ENCODE measurements at places on chromosomes 6 and 20.

GRCh38 chr6:124432620-124433019, 529.6 kb upstream of the RNF217 start:
- DNase-seq = no peak

DNA sequence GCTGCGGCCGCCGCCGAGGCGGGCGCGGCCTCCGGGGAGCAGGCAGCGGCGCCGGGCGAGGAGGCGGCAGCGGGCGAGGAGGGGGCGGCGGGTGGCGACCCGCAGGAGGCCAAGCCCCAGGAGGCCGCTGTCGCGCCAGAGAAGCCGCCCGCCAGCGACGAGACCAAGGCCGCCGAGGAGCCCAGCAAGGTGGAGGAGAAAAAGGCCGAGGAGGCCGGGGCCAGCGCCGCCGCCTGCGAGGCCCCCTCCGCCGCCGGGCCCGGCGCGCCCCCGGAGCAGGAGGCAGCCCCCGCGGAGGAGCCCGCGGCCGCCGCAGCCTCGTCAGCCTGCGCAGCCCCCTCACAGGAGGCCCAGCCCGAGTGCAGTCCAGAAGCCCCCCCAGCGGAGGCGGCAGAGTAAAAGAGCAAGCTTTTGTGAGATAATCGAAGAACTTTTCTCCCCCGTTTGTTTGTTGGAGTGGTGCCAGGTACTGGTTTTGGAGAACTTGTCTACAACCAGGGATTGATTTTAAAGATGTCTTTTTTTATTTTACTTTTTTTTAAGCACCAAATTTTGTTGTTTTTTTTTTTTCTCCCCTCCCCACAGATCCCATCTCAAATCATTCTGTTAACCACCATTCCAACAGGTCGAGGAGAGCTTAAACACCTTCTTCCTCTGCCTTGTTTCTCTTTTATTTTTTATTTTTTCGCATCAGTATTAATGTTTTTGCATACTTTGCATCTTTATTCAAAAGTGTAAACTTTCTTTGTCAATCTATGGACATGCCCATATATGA, 3.2 kb downstream of the MARCKS start:
- DNase-seq = no peak

DNA sequence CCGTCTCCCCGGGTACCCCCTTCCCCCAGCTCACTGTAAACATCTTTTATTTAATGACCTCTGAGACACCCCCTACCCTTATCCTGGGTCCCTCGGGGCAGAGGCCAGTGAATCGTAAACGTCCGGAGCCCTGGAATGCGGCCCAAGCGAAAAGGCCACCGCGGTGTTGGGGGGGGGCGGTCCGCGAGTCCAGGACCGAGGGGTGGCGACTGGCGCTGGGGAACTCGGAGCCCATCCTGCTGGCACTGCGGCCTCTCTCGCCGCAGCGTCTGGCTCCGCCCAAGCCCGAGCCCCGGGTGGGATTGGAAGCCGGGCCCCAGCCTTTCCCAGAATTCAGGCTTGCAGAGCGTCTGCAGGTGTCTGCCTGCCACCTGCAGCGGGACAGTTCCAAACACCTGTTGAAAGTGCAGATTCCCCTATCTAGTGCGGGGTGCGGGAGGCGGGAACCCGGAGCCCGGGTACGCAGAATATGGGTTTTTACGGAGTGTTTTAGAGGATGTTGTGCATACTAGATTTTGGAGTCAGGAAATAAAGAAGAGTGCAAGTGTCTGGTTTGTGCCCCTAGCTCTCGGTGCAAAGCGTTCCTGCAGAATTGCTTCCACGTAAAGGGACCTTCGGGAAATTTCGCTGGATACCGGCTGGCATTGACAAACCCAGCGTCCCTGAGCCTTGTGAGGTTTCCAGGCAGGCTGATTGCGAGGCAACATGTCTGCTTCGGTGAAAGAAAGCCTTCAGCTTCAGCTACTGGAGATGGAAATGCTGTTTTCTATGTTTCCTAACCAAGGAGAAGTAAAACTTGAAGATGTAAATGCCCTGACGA, 800 bp downstream of the RWDD2A start:
- peak; percentile 54 for DNase-seq

DNA sequence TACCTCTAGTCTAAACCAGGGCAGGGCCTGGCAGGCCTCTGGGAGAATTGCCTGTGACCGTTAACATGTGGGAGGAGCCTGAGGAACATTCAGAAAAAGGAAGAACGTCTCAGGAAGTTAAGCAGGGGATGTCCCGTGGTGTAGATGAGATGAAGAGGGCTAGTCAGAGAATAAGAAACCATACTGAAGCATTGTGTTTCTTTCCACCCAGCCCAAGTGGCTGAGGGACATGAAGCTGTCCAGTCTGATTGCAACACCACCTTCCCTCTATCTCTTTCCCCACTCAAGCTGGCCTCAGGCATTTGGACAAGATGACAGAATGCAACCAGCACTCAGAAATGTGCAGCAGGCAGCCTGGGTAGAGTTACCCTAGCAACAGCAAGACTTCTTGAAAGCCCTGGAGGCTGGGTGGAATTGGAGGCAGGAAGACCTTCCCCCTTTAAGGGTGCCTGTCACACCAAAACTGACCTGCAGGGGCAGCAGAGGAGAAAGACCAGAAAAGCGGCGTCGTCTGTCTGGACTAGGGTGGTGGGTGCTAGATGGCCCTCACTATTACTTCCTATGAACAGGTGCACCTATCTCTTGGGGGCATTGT, 186.1 kb downstream of the UNC5CL start:
- DNase-seq = no peak

DNA sequence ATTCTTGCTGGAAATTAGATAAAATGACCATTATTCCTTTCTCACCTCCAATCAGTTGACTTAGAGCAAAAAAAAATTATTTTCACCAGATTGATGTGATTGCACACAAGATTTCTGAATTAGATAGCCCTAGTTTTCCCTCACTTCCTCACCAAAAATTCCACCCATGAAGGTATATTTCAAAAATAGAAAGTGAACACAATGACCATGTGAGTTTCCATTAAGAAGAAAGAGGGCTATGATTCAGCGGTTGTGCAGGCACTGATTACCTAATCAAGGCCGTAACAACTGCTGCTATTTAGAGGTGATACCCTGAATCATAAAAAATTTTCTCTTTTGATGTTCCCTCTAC, 19.5 kb upstream of the RALGAPA2 start:
- no peak for DNase-seq

- DNase-seq = no peak
Measured at GRCh38 chr6:43773050-43773979, 3.3 kb downstream of the VEGFA start.

DNA sequence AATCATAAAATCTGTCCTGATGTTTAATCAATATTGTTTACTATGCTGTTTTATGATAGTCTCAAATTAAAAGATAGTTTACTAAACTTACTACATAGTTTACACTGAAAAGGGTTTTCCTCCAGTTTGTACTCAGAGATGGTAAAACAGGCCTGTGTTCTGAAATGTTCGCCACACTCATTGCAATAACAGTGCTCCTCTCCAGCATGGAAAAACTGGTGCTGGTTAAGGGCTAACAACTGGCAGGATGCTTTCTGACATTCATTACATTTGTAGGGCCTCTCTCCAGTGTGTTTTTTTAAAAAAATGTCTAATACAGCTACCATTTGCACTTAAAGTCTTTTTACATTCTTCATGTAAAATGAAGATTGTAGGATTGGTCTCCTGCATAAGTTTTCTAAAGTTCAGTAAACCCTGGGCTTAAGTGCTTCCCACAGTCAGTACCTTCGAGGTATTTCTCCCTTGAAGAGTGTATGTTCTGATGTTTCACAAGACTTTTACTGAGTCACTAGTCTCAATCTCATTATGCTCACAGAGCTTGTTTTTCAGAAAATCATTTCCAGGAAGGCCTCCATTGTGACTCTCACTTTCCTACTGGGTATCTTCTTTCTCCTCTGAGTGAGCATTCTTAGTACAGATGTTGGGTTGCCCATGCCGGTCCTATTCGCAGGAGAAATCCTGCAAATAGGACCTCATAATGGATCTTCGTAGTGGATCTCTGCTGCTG, 8.7 kb upstream of the ZSCAN12 start:
- DNase-seq = no peak

DNA sequence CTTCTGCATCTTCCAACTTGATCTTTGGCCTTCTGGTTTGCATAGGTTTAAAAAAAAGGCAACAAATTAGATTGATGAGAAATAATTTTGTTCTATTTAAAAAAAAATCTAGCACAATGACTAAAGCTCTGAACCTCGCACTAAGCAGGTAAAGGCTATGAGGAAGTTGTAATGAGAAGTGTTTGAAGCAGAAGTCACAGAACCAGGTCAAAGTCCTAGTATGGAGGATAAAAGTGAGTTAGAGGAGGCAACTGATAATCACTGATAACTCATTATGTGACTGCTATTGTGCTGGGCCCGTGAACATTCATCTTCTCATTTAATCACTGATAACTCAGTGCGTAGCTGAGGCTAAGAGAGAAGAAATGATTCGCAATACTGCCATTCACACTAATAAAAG, 46.1 kb upstream of the GFRAL start:
- no peak for DNase-seq

GRCh38 chr6:43800746-43801494, 30.9 kb downstream of the VEGFA start:
- no peak for DNase-seq

DNA sequence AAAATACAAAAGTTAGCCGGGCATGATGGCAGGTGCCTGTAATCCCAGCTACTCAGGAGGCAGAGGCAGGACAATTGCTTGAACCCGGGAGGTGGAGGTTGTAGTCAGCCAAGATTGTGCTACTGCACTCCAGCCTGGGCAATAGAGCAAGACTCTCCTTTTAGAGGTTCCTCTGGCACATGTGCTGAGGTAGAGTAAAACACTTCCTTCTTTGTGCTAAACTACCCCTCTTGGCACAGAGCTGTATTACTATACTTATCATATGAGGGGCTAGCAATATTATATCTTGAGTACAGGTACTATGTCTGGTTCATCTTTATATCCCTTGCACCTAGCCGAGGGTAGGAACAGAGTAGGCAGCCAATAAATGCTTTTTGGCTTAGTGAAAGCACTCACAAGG, 40.2 kb upstream of the SAMHD1 start:
- DNase-seq = no peak

DNA sequence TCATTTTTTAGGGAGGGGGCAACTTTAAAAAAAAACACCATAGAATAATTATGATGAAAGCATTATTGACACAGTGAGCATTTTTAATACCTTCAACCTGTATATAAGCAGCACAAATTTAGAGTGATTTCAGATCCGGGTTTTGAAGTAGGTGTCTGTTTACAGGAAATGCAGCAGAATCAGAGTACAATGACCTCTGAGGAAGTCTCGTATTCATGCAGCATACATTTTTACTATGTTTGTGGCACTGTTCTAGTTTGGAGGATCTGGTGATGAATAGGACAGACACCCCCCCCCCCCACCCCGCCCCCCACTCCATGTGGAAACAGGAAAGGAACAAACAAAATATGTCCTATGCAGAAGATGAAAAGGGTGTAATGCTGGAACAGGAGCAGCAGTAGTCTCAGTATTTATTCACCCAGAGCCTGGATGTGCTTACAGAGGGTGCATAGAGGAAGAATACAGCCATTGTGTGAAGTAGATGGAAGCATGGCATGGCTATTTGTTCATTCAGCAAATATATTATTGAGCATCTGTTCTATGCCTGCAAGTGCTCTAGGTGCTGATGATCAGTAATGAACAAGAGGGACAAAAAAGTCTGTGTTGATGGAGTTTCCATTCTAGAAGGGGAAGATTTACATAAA, 19.7 kb downstream of the VAPB start:
- DNase-seq = peak; percentile 19

GRCh38 chr6:128569732-128570679, 49.6 kb upstream of the PTPRK start:
- no peak for DNase-seq

DNA sequence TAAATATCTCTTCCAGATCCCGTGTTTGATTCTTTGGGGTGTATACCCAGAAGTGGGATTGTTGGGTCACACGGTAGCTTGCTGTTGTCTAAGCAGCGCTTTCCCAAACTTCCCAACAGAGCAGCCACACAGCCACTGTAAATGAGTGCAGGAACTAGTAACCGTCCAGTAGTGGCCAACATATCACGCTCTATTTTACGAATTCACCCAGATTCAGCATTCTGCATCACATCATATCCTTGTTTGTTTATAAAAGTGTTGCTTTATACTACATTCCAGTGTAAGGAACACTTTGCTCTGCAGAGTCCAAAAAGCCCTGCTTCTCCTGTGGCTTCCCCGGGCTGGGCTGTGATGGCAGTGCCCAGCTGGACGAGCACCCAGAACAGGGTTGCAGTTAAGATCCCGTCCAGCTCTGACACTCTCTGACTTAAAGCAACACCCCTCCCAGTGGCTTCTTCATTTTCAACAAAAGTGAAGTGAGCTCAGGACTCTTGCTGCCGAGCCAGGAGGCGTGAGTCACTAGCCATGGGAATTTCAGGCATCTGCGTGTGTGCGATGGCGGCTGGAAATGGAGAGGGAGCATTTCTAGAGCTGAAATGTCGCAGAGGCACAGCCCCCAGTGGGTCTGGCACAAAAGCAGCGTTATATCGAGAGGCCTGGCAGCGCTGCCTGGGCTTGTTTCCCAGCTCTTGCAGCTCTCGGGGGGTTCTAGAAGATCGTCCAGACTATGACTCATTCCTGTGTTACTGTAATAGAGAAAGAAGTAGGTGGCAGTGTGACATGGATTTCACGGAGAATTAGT, 216.3 kb upstream of the ECI2 start:
- peak; percentile 55 for DNase-seq

DNA sequence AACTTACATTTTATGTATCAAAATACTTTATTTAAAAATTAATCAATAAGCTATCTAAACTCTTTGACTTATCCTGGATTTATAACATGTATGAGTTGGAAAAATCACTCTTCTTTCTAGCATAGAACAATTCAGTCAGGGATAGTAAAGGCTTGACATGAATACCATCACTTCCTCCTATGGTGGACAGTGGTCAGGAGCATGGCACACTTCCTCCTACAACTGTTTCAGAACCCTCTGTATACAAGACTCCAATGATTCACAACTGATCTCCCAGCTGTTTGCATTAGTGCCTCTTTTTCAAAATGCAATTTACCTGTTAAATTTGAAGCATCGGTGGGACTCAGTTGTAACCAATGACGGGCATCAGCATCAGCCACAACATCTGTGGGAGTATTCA, 129.7 kb downstream of the RALGAPA2 start:
- DNase-seq = no peak

- DNase-seq = no peak
Measured at GRCh38 chr20:62684981-62685380, 23.7 kb upstream of the NTSR1 start.

GRCh38 chr6:122238861-122239260, 160.6 kb upstream of the HSF2 start:
- no peak for DNase-seq

DNA sequence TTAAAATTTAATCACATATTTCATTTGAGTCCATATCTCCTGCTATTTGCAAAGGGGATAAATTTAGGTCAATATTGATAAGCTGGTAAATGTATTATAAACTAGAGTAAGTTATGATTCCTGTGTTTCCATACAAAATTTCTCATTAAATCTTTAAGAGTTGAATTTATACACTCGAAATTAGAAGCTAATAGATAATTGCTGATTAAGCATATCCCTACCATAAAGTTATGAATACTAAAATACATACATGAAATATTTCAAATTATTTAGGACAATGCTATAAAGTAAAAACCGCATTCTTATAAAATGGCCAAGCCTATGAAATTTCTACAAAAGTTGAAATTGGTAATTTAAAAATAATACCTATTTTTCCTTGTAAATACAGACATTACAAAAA, 71.5 kb downstream of the FAM184A start:
- DNase-seq = no peak
